ENCODE measurements at places on chromosomes 6 and 20.

GRCh38 chr6:24680582-24680981, 13.7 kb downstream of the ACOT13 start:
- no peak for DNase-seq

DNA sequence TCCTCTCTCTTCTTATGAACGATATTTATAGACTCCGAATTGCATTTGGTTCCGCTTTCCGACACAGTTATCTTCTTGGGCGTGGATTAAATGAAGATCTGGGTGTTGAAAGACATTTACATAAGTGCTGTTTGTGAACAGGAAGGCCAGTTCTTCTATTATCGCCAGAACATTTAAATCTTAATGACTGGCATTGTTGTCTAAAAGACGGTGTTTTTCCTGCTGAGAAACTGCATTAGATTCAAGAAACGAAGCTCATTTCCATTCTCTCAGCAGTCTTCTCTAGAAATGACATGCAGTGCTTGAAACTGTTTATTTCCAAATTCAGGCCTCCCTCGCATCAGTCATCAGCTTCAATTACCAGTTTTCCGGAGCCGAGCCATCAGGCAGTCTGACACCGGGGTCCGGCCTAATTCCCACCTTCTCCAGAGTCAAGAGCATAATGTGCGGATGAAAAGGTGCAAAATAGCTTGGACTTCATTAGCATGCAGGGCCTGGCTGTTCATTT, 16.0 kb downstream of the LINC00237 start:
- DNase-seq, result no peak

DNA sequence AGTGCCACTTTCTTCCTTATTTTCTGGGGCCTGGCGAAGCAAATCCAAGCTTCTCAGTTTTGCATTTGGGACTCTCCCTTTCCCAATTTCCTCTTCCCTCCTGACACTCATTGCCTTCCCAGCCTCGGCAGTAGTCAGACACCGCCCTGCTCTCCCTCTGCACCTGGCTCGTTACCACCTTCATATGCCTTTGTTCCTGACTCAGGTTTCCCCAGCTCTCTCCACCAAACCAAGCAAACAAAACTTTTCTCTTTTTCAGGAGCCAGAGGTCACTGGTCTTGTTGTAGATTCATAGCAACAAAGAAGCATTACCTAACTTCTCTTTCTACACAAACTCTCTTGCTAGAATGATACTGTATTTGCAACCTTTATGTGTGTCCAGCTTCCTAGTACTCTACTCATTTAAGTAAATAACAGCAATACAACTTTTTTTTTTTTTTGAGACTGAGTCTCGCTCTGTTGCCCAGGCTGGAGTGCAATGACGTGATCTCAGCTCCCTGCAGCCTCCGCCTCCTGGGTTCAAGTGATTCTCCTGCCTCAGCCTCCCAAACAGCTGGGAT, 9.0 kb upstream of the ZC3H12D start:
- DNase-seq, result no peak

DNA sequence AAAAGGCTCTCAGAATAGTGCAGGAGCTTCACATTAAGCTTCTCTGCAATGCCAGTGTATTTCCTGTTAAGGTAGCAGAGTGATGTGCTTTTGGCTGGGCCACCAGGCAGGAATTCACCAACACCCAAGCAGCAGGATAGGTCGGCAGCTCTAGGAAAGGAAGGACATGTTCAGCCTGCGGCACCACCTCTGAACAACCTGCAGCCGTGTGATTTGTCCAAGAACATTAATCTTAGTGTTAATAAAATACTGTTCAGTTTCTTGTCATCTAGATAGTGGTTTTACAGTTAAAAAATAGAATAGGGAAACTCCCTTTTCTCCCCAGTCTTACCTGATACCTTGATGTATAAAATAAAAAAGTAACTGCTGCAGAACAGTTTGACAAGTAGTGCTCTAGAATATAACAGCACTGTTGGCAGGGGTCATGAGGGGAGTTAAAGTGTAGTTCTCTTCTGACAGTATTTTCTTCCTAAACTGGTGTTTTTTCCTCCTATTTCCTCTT, 18.8 kb downstream of the ZNF292 start:
- DNase-seq, result no peak

GRCh38 chr6:56525974-56526789, 116.5 kb downstream of the DST start:
- no peak for DNase-seq

DNA sequence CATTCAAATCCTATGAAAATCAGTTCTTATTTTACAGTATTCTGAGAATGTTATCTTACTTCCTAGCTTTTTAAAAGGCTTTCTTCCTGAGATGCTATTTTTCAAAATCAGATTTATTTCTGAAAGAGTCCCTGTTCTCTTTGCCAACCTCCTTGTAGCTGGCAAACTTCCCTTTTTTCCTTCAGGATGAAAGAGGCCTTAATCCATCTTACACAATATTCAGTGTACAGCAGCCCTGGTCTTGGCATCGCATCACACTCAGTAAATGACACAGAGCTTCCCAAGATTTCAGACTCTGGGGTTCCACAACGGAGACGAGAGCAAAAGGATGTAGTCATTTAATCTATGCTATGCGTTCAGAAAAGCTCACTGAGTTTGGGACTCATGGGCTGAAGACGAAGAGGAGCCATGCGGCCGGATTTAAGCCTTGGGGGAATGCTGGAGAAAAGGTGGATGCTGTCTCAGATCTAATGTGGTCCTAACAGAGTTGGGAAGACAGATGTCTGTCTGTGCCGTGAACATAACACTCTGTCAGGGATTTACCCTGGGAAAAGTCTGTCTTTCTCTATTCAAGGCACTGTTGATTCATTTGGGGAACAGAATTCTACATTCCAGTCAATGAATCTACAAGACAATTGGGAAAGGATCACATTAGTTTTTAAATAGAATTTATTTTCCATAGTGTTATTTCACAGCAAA, 616.4 kb upstream of the AGPAT4 start:
- no peak for DNase-seq

GRCh38 chr20:2907519-2907918, 34.2 kb downstream of the PTPRA start:
- DNase-seq, result no peak

DNA sequence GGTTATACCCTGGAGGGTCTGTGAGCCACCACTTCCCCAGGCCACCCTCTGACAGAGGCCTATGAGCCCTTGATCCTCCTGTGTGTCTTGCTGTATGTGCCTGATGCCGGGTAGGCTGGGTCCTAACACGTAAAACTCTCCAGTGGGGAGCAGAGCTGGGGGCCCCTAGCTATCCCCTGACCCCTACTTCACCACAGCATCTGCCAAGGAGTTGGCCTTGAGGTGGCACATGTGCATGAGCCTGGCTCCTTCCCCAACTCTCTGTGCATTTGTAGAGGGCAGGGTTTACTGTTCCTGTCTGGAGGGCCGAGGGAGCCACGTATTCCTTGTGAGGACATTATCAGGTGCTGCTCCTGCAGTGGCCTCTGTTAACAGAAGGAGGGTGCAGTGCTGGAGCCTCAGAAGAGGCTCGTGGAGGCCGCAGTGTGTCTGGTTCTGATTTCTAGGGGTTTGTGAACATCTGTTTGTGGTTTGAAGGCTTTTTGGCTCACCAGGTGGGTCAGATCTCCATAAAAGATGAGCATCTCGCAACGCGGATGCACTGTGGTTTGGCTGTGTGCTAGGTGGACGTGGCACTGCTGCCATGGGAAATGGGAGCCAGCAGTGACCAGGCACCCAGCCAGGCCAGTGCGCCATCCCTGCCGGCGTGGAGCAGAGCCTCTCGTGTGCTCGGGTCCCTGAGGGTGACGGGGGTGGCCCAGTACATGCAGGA, 152.1 kb downstream of the DTNBP1 start:
- DNase-seq, result no peak

DNA sequence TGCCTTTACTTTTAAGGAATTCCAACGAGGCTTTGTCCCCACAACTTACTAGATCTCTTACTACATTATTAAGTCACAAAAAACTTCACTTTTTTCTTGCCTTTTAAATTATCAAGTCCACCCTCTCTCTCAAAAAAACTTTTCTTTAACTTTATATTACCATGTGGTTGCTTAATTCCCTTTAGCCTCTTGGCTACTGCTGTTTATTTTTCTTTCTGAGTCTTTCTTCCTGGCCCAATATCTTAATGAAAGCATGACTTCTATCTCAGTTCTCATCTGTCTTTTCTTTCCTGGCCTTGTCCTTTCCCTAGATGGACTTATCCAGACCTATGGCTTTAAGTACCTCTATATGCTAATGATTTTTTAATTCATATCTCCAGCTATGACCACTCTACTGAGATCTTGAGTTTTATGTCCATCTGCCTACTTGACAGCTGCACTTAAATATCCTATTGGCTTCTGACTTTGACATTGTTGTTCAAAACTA, 710.5 kb downstream of the RFPL4B start:
- no peak for DNase-seq

- no peak for DNase-seq
These were observed 260.2 kb downstream of the KIF16B start for GRCh38 chr20:16312998-16313397.

GRCh38 chr6:107585815-107586435, 96.0 kb downstream of the SOBP start:
- DNase-seq, result no peak

- DNase-seq, result no peak
These were observed 233.4 kb downstream of the CD109 start for GRCh38 chr6:73929405-73929804.

GRCh38 chr6:121932076-121932991, 467.1 kb upstream of the HSF2 start:
- DNase-seq, result no peak

GRCh38 chr6:22590423-22590822, 21.1 kb downstream of the HDGFL1 start:
- DNase-seq, result no peak

- DNase-seq, result no peak
These were observed 32.5 kb downstream of the KDM1B start for GRCh38 chr6:18187701-18188100.

- no peak for DNase-seq
These were observed at the start of gene SLC17A4 for GRCh38 chr6:25754535-25754934. Gene SLC17A4 (plus strand): TSS chr6:25754742. CDS start chr6:25761963, 7,221 bp downstream.

GRCh38 chr6:160005861-160006540, 37.1 kb downstream of the IGF2R start:
- no peak for DNase-seq

DNA sequence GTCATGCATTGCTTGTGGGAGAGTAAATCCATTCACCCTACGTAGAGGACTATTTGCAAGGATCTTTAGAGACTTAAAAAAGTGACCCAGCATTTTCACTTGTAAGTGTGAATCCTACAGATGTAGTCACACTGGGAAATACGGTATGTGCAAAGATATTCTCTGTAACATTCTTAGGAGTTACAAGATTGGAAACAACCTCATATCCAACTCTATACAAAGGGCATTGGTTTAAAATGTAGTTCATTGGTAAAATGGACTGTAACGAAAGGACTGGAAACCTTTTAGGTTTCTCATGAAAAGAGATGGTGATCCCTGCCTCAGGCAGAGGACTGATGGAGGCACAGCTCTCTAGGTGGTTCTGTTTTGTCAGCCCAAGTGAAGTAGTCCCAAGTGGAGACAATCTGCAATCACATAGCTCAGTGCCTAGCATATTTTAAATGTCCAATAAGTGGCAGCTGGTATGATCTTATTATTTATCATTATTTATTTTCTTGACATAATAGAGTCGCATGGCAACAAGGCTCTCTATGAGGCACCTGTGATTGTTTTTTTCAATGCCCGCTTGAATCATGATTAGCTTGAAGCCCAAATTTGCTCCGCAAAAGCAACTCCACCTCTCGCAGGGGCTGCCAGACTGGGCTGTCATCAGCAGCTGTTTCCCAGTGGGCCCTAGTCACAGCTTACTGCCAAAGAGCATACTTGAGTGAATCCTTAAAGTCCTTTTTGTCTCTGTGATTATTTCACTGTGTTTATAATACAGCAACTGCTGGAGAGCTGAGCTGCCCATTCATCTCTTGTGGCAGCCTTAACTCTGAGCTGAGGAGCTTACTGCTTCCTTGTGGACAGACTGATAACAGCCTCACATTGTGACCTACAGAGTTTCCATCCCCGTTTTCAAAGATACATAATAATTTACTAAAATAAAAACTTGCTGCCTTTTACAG, 19.8 kb upstream of the ENPP1 start:
- DNase-seq, result no peak

DNA sequence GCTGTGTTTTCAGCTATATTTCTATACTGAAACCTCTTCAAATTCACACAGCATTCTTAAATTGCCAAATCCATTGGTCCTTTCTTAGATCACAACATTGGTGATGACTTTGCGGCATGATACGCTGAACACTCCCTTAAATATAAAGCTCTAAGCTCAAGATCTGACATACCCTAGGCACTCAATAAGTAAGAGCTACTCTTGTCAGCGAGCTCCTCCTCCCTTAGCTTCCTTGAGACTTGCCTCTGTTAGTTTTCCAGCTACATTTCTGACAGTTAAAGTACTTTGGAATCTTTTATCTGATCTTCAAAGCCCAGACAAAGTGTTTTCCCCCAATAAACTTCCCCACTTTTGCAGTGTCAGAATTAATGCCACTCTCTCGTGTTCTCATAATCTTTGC, 117.0 kb downstream of the HIVEP2 start:
- DNase-seq, result no peak

- DNase-seq, result no peak
These were observed 529.0 kb downstream of the TBC1D32 start for GRCh38 chr6:120805276-120805675.

GRCh38 chr6:126886106-126886505, 232.4 kb upstream of the RSPO3 start:
- DNase-seq, result no peak

DNA sequence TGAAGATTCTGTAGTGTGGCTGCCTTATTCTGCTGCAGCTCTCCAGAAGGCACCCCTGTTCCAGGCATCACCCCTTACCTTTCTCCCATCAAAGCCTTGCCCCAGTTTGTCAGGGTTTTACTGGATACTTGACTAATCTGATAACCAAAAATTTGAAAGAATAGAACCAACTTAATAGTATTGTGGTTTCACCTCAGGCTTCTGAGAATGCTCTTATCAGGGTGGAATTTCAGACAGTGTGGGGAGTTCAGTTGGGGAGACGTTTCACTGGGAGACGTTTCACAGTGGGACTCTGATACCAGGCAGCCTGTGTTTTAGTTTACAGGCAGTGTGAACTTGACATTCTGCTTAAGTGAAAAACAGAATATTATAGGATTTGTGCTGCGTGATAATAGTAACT, 50.5 kb downstream of the SCAND1 start:
- DNase-seq, result no peak

DNA sequence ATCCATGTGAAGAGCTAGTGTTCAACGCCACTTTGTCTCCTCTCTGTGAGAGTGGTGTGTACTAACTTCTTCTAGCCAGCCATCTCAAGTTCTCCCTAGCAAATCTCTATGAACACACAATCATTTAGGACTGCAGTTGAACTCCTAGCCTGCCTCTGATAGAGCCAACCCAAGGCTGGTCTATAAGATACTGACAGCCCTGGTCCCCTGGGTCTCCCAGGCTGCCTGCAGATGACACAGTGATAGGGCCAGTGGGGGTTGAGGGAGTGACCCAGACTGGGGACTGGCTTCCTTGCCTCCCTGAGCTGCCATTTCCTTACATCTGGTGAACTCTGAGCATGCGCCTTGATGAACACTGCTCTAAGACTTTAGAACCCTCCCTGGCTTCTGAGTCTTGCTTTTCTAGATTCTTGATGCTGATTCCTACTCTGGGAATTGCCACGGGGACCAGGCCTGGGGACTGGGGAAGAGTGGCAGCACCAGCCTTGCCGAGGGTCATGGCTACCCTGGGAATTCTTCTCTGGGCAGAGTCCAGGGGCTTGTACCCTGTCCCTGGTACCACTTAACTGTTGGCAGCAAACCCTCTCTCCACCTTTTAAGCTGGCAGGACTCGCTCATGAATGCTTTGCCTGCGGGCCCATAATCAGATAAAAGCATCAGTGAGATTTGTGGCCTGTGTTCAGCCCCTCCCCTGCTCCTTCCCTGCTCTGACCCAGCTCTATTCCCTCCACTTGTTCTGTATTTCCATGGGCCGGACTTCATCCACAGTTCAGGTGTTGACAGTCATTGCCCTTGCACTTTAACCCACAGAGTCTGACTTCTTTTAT, 130.8 kb upstream of the CHD6 start:
- DNase-seq, result no peak
